ENCODE measurements at places on chromosomes 6 and 20.

DNA sequence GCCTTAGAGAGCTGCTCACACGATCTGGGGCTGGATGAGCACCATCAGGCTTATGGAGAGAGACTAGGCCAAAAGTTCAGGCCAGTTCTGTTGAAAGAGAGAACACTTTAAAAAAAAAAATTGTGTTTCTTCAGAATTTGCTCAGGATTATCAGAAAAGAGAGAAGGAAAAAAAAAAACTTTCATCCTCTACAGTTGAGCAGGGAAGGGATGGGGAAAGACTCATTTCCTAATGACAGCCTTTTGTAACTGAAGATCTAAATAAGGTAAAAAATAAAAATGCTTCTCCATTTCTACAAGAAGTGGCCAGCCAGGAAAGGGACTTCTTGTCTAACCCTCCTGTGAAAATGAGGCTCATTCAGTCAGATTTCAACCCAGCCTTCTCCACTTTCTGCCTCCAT lies 134.8 kb downstream of the LY86 start:
- DNase-seq, result no peak

GRCh38 chr6:63576985-63577712 lies 4.9 kb downstream of the LOC128125822 start:
- DNase-seq, result no peak

DNA sequence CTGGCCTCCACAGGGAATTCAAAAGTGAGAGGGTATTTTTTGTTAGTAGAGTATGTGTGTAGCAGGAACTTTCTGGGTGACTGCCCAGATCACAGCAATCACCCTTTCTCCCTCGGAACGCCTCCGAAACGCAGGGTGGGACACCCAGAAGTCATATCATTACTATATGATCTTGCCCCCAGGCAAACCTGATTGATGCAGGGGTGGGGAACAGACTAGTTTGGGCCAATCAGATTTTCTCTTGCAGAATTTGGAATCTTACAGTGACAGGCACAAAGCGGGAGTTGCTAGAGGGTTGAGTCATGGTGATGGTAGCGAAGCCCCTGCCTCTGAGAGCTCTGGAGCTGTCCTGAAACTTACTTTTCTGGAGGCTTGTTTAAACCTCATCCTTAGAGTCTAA lies 16.5 kb upstream of the RPN2 start:
- peak; percentile 12 for DNase-seq

- DNase-seq, result no peak
These were observed 17.9 kb upstream of the ANKRD60 start for GRCh38 chr20:58246346-58246745.

DNA sequence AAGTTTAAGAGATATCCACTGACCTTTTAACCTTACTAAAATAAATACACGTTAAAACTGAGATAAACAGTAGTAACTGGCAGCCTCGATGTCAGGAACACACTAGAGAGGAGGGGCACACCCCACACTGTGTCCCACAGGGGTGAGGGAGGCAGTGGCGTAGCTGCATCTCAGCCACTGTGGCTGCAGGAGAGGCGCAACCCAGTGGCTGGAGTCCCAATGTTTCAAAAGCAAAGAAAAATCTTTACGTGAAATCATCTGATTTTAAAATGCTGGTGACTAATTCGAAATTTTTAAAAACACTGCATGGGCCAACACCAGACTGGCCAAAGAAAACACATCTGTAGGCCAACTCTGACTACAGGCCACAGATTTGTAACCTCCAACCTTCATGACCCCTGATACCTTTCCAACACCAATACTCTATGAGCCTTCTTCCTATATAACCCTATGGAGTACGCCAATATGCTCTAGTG lies 54.7 kb downstream of the TRAM2 start:
- peak; percentile 79 for DNase-seq

Data from EH (cell line).